ENCODE measurements at places on chromosomes 4 and X. TPM values are rescaled to one million over a fixed set of nuclear protein-coding genes. Genes with fewer than 3 reads are reported as not detected.

- DNase-seq: no peak
Measured at GRCh38 chr4:10806953-10807645, 122.5 kb upstream of the CLNK start.

DNA sequence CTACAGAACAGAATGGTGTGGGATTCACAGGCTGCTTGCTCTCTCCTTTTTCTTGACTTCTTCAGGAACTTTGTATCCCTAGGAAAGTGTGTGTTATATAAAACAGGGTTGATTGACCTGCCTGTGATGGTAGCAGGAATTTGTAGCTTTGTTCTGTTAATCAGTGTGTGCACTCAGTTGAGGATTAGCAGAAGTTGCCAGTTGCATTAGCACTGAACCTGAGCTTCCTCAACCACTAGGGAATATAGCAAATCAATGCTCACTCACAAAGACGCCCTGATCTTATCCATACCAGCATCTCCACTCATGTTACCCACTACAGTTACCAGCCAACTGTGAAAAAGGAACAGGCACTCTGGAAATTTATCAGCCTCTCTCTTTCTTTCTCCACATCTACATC is 319.1 kb upstream of the EMCN start:
- no peak for DNase-seq

- no peak for DNase-seq
Measured at GRCh38 chrX:68571610-68572311, 72.9 kb downstream of the YIPF6 start.

GRCh38 chr4:40621592-40622512 is 7.8 kb downstream of the RBM47 start:
- DNase-seq: peak; percentile 81

CITED1 gene
- total RNA-seq: not detected
